Activated naive CD8-positive, alpha-beta T cell treated with anti-CD3 and anti-CD28 coated beads, Interleukin-2, amount 50 U/mL, for 24 hours (primary cell): ENCODE measurements at places on chromosomes 11 and 22.

DNA sequence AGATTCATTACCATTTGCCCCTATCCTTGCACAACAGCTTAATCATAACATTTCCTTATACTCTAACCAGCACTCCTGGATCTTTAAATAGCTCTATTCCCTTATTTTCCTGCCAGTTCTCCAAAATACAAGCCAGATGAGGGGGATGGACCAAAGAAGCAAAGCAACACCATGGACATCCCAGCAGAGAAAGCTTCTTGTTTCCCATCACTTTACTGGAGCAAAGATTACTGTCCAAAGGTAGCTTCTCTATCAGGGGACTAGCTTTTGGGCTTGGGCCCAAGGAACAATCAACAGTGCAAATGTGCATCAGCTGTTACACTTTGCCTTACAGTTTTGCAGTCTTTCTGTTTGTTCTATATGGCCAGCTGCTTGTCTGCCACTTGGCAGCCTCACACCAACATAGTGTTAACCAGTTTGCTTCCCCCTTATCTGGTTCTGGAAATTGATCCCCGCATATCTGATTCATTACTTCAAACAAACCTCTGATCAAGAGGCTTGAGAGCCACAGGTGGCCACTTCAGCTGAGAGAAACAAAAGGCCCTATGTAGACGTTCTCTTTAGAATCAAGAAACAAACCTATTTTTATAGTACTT, 814.3 kb downstream of the METTL15 start:
- no peak for DNase-seq

- DNase-seq = no peak
Observed at GRCh38 chr11:61645179-61645868, 34.9 kb upstream of the DAGLA start.

- no peak for DNase-seq
Observed at GRCh38 chr11:2663915-2664314, 35.9 kb downstream of the KCNQ1OT1 start.

- DNase-seq = no peak
Observed at GRCh38 chr11:109821511-109821910, 271.7 kb upstream of the ZC3H12C start.

GRCh38 chr22:35324067-35324466, 24.4 kb downstream of the TOM1 start:
- no peak for DNase-seq

- DNase-seq = no peak
Observed at GRCh38 chr11:85475660-85476517, 151.3 kb downstream of the DLG2 start.

- DNase-seq = no peak
Observed at GRCh38 chr11:110777775-110778174, 65.5 kb upstream of the ARHGAP20 start.

DNA sequence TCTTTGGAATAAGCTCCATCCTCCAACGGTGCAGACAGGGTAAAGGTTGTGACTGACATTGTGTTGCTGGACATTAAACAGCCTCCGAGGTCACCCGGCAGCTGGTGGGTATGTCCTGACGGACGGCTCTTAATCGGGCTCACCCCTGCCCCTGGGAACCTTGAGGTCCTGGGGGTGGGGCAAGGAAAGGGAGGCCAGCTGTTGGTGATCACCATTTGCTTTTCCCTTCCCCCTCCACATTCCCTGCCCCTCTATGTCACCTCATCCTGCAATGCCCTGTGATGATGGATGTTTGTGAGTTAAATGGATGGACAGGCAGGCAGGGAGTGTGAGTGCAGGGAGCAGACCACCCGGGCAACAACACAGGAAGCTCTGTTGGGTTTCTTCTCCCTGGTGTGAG, 26.3 kb downstream of the APLNR start:
- no peak for DNase-seq

- DNase-seq = no peak
Observed at GRCh38 chr11:35357923-35358322, 61.4 kb downstream of the SLC1A2 start.

- no peak for DNase-seq
Observed at GRCh38 chr11:17692931-17693330, 26.4 kb upstream of the MYOD1 start.

GRCh38 chr11:11113626-11114025, 239.4 kb downstream of the CSNK2A3 start:
- no peak for DNase-seq

DNA sequence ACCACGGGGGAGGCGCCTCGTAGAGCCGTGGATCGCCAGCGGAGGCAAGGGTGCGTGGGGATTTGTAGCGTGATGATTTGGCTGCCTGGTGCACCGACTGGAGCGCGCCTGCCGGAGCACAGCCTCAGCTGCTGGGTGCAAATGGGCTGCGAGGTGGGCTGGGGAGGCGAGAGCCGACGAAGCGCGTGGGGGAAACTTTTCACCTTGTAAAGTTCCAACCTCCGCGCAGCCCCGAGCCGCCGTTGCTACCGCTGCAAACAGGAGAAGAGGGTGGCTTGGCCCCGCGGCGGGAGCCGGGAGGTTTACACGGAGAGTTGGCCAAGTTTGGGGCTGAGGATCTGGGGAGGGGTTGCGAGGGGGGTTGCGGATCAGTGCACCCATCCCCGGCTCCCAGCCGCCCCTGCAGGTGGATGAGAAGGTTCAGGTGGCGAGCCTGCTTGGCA, 528 bp downstream of the FAT3 start:
- DNase-seq = no peak

GRCh38 chr22:21094911-21095772, 49.4 kb downstream of the LRRC74B start:
- no peak for DNase-seq

DNA sequence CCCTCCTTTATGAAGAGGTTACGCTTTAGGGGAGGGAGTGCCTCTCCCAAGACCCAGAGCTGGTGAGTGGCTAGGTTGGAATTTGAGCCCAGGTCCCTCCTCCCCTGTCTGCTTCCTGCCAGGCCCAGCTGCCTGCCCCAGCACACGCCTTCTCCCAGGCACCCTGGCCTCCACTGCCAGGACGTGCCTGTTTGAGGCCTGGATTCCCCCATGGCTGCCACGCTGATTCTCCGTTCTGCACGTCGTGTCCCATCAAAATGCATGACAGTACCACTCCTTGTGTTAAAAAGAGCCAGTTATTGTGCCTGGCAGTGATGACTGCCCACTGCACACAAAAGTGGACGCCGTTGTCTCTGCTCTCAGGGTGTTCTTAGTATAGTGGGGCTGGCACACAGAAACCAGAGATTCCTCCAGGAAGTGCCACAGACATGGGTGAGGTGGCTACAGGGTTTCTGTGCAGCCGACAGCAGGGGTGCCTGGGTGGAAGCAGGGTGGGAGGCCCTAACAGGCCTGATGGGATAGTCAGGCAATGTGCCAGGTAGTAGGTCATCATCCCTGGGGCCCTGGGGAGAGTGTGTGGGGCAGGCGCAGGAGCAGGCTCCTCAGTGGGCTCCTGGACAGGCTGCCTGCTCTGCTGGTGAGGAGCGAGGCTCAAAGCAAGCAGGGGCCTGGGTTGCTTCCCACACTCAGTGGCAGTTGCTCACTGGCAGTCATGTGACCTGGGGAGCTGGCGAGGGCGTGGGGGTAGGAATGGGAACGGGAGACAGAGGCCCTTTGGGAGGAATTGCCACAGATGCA, 24.2 kb downstream of the MED15 start:
- no peak for DNase-seq

- no peak for DNase-seq
Observed at GRCh38 chr22:20054034-20054427, 26.0 kb upstream of the DGCR8 start.

- DNase-seq = no peak
Observed at GRCh38 chr11:76777876-76778275, 5.3 kb upstream of the TSKU start.

- DNase-seq = no peak
Observed at GRCh38 chr22:30803679-30804078, 109.0 kb downstream of the OSBP2 start.

GRCh38 chr11:78711735-78712134, 137.1 kb upstream of the NARS2 start:
- no peak for DNase-seq

- no peak for DNase-seq
Observed at GRCh38 chr11:69211540-69211919, 55.8 kb downstream of the SMIM38 start.

GRCh38 chr22:32218470-32218869, 13.6 kb upstream of the RFPL2 start:
- no peak for DNase-seq

DNA sequence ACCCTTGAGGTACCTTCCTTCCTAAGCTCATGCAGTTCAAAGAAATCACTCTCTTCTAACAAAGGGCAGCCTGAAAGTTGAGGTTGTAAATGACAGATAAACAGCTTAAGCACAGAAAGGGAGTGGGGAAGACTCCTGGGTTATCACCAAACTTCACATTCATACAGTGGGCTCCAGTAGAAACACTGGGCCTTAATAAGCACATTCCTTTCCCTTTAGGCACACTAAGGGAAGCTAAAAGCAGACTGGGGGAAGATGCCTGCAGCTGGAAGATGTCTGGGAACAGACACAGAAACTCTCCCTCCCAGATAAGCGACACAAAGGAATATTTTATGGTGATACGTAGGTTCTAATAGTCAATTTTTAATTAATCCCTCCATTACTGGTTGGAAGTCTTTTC, 350.3 kb upstream of the MPPED2 start:
- no peak for DNase-seq

DNA sequence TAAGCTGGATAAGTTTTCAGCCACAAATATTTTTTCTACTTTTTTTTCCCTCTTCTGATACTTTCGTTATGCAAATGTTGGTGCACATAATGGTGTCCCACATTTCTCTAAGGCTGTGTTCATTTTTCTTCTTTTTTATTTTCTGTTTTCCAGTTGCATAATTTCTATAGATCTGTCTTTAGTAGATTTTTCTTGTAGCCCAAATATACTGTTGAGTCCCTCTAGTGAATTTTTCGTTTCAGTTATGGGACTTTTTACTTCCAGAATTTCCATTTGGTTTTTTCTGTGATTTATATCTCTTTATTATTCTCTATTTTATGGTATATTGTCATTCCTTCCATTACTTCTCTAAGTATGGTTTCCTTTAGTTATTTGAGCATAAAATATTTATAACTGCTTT, 72.0 kb downstream of the SWAP70 start:
- DNase-seq = no peak

DNA sequence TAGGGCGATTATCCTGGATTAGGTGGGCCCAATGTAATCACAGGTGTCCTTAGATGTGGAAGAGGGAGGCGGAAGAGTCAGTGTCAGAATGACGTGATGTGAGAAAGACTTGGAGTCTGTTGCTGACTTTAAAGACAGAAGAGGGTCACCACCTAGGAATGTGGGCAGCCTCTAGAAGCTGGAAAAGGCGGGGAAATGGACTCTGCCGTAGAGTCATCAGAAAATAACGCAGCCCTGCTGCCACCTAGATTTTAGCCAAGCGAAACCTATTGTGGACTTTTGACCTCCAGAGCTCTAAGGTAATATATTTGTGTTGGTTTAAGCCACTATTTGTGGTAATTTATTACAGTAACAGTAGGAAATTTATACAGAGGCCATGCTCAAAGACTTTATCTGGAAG, 4.8 kb downstream of the DDX10 start:
- DNase-seq = no peak

- DNase-seq = no peak
Observed at GRCh38 chr11:70205049-70205725, 2.1 kb downstream of the FADD start.

DNA sequence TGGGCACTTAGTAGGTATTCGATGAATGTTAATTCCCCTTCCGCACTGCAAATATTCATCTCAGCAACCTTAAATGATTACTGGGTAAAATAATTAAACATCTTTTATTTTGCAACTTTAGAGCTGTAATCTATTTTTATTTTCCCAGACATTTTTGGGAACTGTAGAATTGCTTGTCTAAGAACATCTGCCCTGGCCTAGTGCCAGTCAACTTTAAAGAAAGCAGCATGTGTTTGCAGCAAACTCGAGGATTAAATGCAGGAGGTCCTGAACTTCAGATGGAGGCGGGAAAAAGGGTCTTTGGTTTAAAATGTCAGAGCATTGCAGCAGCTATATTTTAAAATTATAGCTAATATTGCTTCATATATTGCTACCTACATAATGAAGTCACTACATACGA, 190.0 kb downstream of the PGR start:
- DNase-seq = no peak

GRCh38 chr22:19129871-19130270, 1.2 kb upstream of the TSSK2 start:
- DNase-seq = no peak

DNA sequence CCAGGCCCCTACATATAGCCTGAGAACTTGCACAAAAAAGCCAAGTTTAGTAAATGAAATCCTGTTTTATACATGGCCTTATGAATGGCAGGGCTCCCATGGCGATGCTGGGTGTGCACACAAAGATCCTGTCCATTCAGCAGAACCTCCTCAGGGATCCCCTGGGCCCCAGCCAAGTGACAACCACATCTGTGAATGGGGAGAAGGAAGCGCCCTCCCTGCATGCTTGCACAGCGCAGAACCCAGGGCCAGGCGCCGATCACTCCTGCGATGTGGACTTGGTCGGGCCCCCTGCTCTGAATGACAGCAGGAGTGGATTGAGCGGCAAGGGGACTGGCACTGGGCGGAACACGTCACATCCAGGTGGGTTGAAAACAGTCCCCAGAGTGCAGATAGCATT, 4.5 kb upstream of the CDC42EP2 start:
- no peak for DNase-seq

DNA sequence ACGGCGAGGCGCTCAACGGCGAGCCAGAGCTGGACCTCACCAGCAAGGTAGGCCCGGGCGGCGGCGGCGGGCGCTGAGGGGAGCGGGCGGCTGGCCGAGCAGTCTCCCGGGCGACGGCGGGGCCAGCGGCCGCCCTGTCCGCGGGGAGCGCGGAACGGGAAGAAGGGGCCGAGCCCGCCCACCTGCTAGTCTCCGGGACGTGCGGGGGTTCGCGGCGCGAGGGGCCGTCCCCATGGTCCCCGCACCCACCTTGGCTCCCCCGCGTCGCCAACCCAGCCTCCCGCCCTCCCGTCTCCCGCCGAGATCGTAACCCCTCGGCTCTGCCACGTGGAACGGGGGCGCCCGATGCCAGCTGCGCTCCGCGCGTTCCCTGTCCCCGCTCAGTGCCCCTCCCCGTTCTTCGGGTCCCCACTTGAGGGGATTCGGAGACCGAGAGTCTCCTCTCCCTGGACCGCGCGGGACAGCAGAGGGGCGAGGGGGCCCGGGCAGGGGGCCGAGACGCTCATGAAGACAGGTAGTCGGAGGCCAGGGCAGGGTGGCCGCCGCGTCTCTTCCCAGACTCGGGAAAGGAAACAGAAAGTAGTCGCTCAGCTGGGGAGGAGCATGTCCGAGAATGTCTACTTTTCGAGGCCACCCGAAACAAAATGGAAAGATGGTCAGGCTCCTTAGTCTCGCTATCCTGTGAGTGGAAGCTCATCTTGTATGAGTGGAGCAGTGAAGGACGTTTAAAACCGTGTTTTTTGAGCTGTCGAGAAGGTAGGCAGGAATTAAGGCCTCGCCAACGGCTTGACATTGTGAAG, 557 bp downstream of the GTPBP1 start:
- DNase-seq = peak; percentile 50

- DNase-seq = peak; percentile 27
Observed at GRCh38 chr11:59429924-59430516, 3.8 kb upstream of the OR5A2 start.

DNA sequence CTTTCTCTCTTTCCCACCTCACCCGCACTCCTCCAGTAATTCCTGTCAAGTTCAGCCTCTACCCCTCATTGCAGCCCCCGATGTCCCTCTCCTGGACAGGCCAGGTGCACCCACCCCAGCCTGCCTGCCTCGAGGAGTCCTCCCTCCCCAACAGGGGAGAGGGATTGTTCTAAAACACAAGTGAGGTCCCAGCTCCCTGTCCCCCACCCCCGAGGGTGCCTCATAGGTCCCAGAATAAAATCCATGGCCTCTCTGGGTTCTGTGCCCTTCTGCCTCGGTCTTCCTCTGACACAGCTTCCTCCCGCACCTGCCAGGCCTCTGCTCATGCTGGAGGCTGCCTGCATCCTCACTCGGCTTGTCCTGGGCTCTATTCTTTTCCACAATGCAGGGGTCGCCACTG, 720.1 kb downstream of the BRD1 start:
- no peak for DNase-seq
